ENCODE measurements at places on chromosomes 6 and 20.
A peak's percentile ranks its signal among the peaks of the same experiment; 100 is the strongest.

DNA sequence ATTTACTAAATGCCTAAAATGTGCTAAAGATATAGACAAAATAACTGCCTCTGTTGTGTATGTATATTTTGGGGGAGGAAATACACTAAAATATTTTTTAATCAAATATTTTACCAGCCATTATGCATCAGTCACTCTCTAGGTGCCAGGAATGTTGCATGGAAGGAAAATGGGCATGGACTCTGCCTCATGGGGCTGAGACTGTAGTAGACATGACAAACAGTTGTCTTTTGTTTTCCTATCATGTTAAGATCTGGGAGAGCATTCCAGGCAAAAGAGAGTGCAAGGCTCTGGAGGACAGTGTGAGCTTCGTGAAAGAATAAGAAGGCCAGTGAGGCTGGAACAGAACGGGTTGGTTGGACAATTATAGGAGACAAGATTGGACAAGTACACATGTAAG, 26.5 kb downstream of the HLA-DOB start:
- DNase-seq: no peak

GRCh38 chr20:10673176-10673841, 490 bp downstream of the JAG1 start:
- no peak for DNase-seq

- no peak for DNase-seq
Observed at GRCh38 chr6:107337191-107337741, 122.1 kb downstream of the PDSS2 start.

DNA sequence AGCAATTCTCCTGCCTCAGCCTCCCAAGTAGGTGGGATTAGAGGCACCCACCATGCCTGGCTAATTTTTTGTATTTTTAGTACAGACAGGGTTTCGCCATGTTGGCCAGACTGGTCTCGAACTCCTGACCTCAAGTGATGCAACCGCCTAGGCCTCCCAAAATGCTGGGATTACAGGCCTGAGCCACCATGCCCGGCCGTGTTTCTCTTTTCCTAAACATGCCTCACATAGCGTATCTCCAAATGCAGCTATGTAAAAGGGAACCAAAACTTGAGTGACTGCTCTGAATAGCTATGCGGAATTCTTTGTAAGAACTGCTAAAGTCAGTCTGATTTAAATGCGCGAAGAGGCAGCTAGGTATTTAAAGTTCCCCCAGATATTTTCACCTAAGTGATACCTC, 20.5 kb downstream of the BPIFA2 start:
- DNase-seq: no peak

GRCh38 chr6:168370310-168370991, 50.9 kb upstream of the DACT2 start:
- DNase-seq: peak; percentile 61

DNA sequence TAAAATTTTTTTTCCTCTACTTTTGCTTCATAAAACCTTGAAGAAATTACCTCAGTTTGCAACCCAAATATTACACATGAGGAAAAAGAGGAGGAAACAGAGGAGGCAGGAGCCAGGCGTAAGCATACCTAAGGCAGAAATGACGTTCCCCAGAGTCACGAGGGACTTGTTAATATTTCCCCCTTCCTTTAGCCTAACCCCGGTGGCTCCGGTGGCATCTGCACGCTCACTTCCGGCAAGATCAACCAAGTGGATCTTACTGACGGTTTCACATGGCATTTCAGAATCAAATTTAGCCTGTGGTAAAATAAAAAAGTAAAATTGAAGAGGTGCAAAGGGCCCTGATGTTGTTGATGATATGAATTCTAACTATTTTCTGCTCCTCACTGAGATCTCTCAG, 67.4 kb downstream of the KIF16B start:
- no peak for DNase-seq

DNA sequence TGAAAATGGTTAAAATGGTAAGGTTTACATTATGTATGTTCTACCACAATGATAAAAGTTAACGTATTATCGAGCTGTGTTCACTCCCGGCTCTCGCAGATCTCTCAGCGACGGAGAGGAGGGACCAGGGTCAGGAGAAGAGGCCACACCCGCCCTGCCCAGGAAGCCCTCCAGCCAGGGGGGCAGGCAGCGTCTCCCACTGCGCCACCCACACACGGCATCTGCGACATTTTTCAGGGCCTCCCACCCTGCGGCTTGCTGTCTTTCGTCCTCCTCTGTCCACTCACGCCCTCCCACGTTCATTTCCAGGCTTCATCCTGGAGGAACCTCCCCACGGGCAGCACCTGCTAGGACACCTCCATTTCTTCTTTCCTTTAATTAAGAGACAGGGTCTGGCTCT, 43.3 kb downstream of the ZBTB46 start:
- no peak for DNase-seq

DNA sequence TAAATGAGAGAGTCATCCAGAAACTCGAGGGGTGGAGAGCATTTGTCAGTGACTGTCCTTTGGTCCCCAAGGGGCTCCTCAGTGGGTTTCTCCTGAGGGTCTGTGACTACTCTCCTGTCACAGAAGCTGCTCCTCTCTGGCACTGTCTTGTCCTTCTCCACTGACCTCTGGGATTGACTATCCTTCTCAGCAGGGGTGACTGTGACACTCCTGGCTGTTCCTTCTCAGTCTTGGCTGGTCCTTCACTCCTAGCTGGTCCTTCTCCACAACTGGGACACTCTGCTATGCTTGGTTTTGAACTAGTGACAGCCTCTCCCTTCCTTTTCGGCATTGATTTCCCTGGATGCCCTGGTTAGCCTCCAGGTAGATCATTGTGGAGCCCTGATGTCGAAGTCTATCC, 33.5 kb downstream of the DYNLT1 start:
- no peak for DNase-seq

DNA sequence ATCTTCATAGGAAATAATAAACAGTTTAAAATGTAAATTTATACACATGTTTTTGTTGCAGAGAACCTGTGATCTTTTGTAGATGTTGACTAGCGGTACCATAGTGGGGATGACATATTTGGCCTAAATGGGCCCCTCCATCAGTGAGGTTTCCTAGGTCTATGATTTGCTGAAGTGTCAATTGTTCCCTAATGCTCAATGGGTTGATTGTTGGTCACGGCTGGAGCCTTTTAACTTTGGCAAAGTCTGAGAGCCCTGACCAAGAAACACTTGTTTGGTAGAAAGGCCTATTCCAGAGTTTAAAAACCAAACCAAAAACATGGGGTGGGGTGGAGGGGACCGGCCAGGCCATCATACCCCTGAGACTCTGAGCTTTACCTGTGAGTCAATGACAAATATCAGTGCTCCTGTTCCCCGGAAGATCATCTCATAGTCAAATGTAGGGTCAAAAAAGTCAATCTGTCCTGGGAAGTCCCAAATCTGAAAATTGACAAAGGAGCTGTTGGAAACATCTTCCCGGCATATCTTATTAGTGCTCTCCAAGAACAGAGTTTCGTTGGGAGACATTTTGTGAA, 25.1 kb downstream of the RRAGD start:
- no peak for DNase-seq

- no peak for DNase-seq
Observed at GRCh38 chr20:20463933-20464374, 96.0 kb downstream of the INSM1 start.

- no peak for DNase-seq
Observed at GRCh38 chr20:47316776-47317126, 39.7 kb downstream of the ZMYND8 start.

DNA sequence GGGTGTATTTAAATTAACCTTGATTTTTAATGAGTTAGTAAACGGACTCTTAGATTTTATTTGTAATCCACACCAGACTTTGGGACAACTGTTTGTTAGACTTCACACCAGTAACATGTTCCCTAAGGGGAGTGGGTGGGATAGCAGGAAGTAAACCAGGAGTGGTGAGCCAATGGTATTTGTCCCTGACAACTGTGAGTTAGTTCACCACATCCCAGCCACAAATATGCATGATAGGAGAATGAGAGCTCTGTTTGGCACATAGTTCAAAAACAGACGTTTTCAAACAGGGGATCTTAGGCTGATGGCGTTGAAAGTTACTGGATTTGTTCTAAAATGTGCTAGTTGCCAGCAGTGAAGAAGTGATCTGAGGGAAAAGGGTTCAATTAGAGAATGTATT, 18.7 kb upstream of the COL10A1 start:
- DNase-seq: no peak

GRCh38 chr20:10171864-10172751, 46.5 kb upstream of the SNAP25 start:
- DNase-seq: peak; percentile 40

- DNase-seq: no peak
Observed at GRCh38 chr6:99013145-99013544, 65.4 kb upstream of the FBXL4 start.

- no peak for DNase-seq
Observed at GRCh38 chr6:3484192-3484591, 27.3 kb upstream of the SLC22A23 start.

- no peak for DNase-seq
Observed at GRCh38 chr6:138503881-138504680, 4.8 kb upstream of the NHSL1 start.

- DNase-seq: no peak
Observed at GRCh38 chr20:36091561-36092397, 62.8 kb upstream of the EPB41L1 start.

DNA sequence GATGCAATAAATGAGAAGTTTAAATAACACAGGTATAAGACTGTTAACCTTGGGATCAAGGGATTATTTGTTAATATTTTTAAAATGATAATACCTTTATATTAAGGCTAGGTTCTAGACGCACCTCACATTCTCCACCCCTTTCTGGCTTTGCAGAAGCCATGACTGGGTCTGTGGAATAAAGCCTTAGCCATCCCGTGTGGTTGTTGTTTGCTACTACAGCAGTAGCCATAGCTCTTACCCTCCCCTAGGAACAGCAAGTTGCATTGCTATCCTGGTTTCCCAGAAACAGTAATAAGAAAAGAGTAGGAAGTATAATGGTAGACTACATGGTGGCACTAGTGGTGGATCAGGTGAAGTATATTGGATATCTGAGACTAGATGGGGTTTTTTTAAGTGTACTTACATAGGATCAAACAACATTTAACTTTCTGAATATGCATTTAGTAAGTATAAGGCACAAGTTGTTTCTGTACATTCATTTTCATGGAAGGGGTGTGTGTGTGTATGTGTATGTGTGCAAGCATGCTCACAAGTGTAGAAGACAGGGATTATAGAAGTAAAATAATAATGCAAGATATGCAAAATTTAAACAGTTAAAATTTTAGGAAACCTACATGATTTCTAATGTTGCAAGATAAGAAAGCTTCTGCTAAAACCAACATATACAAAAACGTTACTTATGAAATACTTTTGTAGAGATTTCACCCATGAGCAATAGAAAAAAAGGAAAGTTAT, 384.2 kb downstream of the PRKN start:
- DNase-seq: no peak

- DNase-seq: no peak
Observed at GRCh38 chr6:34094474-34095135, 51.3 kb downstream of the GRM4 start.

DNA sequence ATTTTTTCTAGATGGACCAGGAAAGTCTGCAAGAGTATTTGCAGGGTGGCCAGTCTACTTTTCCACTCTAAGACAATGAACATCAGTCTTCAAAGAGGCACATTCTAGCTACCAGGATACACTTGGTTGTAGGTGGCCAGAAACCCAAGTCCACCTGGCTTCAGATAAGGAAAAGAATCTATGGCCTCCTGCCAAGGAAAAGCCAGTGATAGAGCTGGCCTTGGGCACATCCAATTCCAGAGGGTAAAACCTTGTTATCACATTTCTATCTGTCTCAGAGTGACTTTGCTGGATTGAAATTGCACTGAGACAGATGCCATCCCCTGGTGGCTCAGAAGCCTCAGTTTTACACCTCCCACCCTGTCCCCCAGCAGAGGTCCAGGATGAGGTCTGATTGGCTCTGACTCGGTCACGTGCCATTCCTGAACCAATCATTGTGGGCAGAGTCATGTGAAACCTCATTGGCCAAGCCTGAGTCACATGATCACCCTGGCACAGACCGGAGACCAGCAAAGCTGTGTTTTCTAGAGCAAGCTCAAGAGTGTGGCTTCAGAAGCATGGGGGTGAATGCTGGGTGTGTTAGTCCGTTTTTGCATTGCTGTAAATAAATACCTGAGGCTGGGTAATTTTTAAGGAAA, 497.4 kb upstream of the SULF2 start:
- DNase-seq: no peak

GRCh38 chr20:62171245-62171644, 11.6 kb upstream of the MTG2 start:
- no peak for DNase-seq

- DNase-seq: no peak
Observed at GRCh38 chr6:136213853-136214252, 36.3 kb downstream of the MTFR2 start.

GRCh38 chr20:39009348-39009747, 47.2 kb downstream of the DHX35 start:
- DNase-seq: no peak

DNA sequence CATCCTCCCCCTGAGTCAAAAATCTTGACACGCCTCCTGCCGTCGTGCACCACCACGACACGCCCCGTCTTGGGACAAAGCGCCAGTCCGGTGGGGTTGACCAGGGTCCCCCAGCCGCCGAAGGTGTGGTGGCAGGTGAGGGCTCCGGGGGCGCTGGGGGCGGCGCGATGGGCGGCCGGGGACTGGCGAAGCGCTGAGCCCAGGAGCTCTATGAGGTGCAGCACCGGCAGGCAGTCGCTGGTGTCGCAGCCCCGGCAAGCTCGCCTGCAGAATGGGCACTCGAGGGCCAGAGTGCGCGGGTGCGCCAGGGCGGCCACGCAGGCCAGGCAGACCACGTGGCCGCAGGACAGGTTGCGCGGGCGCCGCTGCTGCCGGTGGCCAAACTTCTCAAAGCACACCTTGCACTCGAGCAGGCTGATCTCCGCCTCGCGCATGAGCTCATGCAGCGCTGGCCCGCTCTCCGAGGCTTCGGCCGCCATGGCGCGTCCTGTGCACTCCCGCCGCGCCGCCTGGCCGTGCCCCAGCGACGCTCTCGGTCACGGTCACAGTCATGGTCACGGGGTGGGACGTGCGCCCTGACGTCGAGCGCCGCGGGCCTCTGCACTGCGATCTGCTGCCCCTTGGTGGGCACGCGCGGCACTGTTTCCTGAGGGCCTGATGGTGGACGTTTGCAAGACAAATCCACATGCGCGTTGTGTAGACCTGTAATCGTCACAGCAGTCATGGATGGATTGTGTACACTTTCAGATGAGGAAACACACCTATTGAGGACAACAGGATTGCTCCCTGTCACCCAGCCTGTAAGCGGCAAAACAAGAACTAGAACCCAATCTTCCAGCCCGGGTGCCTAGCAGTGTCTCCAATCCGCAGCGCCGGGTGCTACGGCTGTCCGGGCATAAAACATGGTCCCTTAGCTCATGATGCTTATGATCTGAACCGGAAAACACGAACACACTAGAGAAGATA, at the start of gene NHLRC1:
Gene NHLRC1 (minus strand): TSS at position 550 of the 966 bp plus-strand sequence. CDS start 71 bp downstream, at position 479.
- DNase-seq: peak; percentile 80
